ENCODE measurements at places on chromosomes 5 and 9.

DNA sequence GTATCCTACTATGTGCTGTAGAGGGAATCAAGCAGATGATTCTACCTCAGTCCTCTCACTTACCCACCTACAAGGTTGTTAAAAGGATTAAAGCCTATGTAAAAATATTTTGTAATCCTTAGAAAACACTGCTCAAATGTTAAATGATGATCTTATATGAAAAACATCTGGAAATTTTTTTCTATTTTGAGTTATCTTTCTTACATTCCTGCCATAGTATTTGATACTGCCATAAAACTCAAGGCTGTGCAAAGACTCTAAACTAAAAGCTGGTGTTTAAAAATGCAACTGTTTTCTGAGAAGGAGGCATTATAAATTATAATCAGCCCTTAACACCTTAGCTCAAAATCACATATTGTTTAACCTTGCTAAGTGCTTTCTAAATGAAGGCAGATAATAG is 474.2 kb downstream of the PRELID2 start:
- no peak for DNase-seq

GRCh38 chr9:35533398-35533797 is 43.5 kb downstream of the RUSC2 start:
- DNase-seq = no peak

- no peak for DNase-seq
These were observed 272.2 kb downstream of the PLK2 start for GRCh38 chr5:58187432-58188261.

DNA sequence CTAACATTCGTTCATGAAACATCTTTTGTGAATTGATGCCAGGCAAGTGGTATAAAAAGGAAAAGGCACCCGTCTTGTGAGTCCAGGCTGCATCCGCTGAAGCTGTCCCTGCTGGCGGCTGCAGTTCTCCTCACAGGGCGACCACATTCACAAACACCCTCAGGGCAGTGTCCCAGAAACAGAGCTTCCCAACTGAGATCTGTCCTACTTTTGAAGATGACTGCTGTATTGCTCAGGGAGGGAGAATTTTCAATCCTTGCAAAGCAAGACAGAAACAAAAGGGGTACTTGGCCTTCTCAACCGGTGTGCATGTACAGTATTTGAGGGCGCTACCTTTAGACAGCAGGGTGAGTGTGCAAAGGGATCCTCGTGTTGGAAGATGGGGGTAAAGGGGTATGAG is 316.1 kb downstream of the GADD45G start:
- no peak for DNase-seq

DNA sequence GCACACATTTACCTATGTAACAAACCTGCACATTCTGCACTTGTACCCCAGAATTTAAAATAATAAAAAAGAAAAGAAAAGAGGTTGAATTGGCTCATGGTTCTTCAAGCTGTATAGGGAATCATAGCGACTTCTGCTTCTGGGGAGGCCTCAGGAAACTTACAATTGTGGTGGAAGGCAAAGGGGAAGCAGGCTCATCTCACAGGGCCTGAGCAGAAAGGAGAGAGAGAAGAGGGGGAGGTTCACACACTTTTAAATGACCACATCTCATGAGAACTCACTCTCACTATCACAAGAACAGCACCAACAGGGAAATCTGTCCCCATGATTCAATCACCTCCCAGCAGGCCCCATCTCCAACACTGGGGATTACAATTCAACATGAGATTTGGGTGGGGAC is 214.6 kb downstream of the CDK5RAP2 start:
- DNase-seq = no peak

GRCh38 chr9:84285381-84285780 is 55.2 kb downstream of the SLC28A3 start:
- DNase-seq = no peak

GRCh38 chr5:36078430-36078829 is 11.7 kb upstream of the UGT3A2 start:
- DNase-seq = no peak

- DNase-seq = no peak
These were observed 14.3 kb upstream of the SIL1 start for GRCh38 chr5:139212486-139212885.

DNA sequence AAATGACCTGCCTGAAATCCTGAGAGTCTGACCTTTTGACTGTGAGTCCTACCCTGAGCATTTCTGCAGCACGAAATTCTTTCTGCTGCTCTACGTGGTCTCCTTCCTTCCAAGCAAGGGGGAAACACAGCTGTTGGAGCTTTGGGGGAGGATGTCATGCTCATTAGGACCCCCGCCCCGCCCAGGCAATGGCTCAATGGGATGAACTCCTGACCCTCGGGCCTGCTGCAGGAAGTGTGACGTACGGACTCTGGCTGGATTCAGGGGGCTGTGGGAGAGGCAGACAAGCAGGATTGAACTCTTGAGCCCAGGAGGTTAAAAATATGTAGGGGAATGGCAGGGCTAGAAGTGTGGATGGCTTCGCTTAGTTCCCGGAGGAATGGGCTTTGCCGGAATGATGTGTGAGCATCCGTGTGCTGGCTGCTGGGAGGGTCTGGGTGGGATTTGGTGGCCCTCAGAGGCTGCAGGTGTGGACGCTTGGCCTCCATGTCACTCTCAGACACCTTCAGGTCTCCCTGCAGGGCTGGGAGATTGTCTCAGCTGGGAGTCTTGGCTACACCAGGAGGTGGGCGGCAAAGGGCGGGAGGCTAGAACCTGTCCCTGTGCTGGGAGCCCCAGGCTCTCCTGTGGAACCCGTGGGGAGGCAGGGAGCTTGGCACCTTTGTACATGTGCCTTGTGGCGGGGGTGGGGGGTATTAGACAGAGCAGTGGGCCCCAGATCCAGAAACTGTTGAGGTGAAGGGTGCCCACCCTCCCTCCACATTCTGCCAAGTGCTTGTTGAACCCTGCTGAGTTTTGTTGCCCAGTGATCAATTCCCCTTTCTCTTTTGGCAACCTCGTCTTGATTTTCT is 26.3 kb downstream of the STC2 start:
- no peak for DNase-seq

DNA sequence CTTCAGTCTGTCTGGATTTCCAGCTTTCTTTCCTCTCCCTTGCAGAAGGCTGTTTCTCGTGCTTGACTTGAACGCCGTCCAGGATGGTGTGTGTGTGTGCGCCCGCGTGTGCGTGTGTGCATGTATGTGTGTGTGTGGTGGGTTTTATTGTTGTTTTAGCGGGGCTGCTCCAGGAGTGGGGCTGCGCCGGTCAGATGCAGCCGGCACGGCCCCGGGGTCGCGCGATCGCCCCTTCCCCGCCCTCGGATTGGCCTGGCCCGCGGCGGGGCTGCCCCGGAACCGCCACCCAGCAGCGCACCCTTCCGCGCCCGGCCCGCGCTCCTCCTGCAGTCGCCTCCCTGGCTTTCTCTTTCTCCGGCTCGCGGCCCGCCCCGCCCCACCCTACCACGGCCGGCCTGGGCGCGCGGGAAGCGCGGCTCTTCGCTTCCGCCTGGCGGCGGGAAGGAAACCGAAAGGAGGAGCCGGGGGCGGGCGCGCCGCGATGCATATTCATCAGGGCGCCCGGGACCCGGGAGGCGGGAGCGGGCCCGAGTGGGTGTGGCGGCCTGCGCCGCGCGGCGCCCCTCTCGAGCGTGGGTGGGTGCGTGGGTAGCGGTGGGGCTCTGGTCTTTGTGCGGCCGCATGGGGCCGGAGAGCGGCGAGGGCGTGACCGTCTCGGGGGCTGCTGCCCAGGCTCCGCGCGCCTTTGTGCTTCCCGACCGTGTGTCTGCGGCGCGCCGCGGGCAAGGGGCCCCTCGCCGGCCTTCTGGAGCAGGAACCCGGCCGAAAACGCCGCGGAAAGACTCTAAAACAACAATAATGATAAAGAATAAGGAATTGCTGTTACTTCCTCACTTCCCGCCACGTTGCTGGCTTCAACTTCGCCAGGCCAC is 8.5 kb upstream of the NFIB start:
- DNase-seq = peak; percentile 82

DNA sequence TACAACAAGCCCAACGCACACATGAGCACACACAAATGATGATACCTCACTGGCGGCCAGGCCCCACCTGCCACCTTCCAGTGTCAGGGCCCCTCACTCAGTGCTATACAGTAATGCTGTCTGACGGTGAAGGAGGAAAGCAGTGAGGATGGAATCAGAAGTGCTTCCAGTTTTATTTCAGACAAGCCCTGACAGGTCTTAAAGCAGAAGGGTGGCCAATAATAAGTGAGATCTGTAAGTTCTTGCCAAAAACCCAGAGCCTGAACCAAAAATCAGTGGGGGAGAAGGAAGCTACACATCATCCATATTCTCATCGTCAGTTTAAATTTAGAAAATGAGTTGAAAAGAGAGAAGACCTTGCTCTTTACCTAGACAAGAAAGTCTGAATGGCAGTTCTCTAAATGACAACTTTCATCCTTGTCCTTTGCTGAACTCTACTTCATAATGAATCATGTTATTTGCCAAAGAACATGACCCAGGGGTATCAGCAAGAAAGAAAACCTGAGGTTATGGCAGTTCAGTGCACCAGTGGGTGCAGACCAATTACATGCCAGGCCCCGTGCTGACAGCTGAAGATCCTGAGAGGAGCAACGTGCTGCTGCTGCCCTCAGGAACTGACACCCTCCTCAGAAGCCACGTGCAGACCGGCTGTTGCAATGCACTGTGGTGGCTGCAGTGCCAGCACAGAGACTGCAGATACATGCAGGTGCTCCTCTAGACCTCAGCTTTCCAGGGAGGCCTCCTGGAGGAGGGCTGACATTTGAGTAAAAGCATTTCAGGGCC is 118.7 kb downstream of the DROSHA start:
- no peak for DNase-seq

DNA sequence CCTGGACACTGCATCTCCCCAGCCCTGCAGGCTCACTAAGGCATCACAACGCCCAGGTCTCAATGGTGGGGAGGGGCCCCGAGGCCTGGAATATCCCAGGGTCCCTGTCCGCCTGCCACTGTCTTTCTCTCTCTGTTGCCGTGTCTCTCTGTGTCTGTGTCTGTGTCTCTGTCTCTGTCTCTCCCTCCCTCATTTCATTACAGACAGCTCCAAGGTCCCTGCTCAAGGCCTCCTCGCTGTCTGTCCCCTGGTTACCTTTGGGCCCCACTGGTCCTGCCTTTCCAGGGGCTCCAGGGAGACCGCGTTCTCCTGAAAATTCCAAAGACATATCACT is 3.2 kb downstream of the FCN1 start:
- no peak for DNase-seq

GRCh38 chr5:9456435-9457042 is 89.3 kb downstream of the SEMA5A start:
- no peak for DNase-seq

- DNase-seq = no peak
These were observed 9.6 kb downstream of the NDFIP1 start for GRCh38 chr5:142118155-142118686.

DNA sequence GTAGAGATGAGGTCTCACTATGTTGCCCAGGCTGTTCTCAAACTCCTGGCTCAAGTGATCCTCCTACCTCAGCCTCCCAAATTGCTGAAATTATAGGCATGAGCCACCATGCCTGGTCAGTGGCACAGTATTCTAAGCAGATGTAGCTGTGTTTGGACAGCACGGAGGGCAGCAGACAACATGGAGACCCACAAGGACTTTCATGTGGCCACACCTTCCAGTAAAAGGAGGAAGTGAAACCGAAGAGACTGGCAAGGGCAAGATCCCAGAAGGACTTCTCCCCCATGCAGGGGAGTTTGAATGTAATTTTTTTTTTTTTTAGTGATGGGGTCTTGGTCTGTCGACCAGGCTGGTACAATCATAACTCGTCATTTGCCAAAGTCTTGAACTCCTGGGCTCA is 172.2 kb downstream of the TRPM3 start:
- no peak for DNase-seq

- no peak for DNase-seq
These were observed 112.4 kb downstream of the ANXA2R start for GRCh38 chr5:42927730-42928129.

DNA sequence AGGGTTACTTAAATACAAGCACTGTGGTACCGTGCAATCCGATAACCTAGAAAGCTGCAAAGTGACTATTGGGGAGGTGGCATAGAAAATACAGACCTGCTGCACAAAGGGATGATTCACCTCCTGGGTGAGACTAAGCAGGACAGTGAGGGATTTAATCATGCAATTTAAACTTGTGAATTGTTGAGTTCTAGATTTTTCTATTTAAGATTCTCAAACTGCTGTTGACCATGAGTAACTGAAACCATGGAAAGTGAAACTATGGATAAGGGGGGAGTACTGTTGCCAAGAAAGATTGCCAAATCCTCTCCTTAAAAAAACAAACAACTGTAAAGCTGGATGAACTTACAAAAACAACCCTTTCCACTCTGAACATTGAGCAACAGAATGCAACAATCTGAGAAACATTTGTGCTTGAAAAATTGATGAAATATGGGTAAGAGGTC is 61.5 kb upstream of the NUDT12 start:
- DNase-seq = no peak

- DNase-seq = no peak
These were observed 4.8 kb upstream of the NOTCH1 start for GRCh38 chr9:136550439-136551289.

- peak; percentile 86 for DNase-seq
These were observed at the start of gene ZNF300 for GRCh38 chr5:150904479-150905311. Gene ZNF300 (minus strand): TSS chr5:150904980. CDS start chr5:150903155, 1,825 bp downstream.

DNA sequence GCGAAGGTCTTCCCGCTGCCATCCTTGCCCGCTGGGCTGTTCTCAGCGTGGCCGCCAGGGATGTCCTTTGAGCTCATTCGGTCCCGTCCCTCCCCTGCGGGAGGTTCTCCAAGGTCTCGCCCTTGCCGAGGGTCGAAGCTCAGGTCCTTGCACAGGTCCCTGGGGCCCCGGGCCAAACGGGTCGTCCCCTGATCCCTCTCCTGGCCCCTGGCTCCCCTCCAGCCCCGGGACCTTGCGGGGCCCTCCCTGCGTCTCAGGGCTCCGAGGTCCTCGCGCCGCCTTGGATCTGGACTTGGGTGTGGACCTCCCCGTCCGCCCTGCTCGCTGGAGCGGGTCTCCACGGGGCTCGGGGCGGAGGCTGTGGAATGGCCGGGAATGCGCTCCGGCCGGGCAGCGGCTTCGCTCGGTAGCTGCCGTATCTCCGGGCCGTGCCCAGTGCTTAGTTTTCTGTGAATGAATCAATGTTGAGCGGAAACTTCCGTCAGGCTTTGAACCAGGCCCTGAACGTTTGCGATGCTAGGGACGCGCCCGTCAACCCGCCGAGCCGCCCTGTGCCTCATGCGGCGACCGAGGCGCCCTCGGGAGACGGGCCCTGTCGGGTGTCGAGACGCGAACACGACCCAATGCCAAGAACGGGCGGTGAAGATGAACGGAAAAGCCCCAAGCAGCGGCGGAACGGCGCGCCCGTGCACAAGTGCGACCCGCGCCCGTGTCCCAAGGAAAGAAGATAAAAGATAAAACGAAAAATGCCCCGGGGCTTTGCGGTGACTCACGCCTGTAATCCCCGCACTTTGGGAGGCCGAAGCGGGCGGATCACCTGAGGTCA is 780 bp downstream of the RNU6ATAC start:
- peak; percentile 54 for DNase-seq

- no peak for DNase-seq
These were observed 405.6 kb downstream of the GABRG2 start for GRCh38 chr5:162473041-162473714.

- DNase-seq = no peak
These were observed 29.6 kb downstream of the PSMB7 start for GRCh38 chr9:124385623-124386022.

- peak; percentile 73 for DNase-seq
These were observed 76.3 kb downstream of the HSPA4 start for GRCh38 chr5:133128066-133128465.
